Germinal center (tissue), 1 donor: ENCODE measurements at places on chromosomes 6 and 20.

- no peak for DNase-seq
Observed at GRCh38 chr6:43396408-43397149, 27.1 kb upstream of the ZNF318 start.

- no peak for DNase-seq
Observed at GRCh38 chr20:50913690-50914375, 17.4 kb downstream of the ADNP start.

DNA sequence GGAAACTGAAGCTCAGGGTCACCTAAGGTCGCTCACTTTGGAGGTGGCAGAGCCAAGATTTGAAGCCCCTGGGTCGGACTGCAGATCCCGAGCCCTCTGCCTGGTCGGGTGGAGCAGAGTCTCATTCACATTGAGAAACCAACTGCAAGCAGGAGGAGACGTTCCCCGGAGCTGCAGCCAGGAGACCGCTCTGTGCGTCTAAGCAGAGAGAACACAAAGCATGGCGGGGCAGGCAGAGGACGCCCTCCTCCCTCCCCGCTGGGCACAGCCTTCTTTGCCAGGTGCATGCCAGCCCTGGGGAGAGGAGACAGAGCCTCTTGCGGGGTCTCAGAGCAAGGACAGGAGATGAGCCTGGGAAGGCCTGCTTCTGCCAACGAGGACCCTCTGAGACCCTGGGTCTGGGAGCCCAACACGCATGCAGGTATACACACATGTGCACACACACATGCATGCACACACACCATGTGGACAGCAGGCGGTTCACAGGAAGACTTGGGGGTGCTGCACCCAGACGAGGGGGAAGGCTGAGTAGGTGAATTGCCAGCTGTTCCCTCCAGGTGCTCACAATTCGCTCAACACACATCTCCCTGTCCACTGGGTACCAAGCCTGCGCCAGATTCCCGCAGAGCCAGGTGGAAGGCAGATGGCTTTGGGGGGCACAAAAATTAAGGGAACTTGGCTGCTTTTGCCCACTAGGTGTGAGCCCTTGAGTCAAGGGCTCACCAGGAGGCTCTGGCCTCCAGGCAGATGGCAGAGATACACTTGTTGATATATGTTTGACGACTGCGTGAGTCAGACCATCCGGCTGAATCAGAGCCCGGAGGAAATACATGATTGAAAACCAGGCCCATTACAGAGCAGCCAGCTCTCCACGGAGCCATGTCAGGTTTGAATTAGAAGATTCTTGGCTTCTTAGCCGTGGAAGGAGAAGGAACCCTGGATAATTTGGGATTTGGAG lies 5.5 kb upstream of the NTSR1 start:
- no peak for DNase-seq

GRCh38 chr6:136031982-136032381 lies 180.5 kb downstream of the PDE7B start:
- no peak for DNase-seq

DNA sequence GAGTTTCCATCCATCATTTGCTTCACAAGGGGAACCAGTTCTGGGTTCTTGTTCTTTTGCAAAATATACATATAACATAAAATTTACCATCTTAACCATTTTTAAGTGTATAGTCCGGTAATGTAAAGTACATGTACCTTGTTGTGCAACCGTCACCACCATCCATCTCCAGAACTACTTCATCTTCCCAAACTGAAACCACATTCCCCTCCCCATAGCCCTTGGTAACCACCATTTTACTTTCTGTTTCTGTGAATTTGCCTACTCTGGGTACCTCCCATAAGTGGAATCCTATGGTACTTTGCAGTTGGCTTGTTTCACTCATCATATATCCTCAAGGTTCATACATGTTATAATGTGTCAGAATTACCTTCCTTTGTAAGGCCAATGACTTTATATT lies 70.3 kb upstream of the DSP start:
- no peak for DNase-seq

DNA sequence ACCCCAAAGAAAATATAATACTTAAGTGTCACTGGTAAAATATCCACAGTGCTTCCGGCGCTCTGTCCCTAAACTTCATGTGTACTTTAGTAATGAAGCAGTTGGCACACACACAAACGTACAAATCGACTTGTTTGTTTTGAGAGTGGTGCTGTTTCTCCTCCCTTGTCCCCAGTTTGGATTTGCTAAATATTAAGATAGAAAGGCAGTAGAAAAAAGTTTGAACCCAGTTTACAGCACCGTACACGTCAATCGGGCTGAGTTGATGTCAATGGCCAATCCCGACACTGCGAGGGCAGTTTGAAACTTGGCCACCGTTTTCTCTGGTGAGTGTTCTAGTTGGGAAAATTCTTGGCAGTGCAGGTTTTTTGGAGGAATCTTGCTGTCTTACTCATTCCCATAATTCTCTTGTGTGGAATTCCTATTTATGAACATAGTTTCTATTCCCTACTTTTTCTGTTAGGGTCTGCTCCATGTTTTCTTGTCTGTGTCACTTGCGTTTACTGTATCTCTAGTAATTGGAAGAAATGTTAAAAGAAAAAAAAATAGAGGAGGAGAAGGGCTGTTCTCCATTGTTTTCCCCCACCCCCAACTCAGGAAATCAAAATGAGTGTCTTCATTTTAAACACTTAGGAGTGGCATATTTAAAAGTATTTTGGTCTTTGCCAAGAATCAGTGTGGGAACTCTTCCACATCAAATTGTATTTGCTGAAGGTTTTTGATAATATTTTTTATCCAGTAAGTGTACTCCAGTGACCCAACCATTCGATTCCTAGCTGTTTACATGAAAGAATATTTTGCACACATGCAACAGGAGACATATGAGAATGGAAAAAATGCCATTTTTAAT lies 72.3 kb downstream of the OR2B2 start:
- DNase-seq: no peak

DNA sequence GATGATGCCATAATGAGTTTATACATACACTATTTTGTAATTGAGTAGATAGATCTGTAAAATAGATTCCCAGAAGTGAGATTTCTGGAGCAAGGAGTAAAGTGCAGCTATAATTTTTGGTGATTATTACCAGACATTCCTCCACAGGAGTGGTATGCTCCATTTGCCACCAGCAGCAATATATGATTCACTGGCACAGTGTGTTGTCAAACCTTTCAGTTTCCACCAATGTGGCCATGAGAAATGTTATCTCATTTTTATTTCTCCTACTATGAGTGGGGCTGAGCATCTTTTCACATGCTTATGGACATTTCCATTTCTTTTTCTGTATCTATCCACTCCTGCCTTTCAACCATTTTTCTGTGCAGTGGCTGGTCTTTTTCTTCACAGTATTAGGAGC lies 70.5 kb downstream of the GPR63 start:
- DNase-seq: no peak

GRCh38 chr6:166950443-166950821 lies 5.9 kb downstream of the RNASET2 start:
- DNase-seq: peak; percentile 42

GRCh38 chr6:132818404-132819359 lies 4.3 kb downstream of the RPS12 start:
- no peak for DNase-seq

DNA sequence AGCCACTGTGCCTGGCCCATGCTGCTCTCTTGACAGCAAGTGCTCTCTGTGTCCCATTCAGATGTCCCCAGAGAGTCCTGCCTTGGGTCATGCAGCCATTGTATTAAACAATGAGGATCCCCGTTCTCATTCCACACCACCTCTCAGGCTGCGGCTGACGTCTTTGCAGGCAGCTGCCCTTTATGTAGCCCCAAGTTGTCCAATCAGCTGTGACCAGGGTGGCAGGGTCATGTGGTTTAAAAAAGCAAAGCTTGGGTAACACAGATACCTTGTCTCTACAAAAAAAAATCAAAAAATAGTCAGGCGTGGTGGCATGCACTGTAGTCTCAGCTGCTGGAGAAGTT lies 13.2 kb downstream of the GCNT2 start:
- peak; percentile 57 for DNase-seq

- DNase-seq: no peak
Observed at GRCh38 chr6:118559659-118560058, 11.6 kb downstream of the PLN start.

DNA sequence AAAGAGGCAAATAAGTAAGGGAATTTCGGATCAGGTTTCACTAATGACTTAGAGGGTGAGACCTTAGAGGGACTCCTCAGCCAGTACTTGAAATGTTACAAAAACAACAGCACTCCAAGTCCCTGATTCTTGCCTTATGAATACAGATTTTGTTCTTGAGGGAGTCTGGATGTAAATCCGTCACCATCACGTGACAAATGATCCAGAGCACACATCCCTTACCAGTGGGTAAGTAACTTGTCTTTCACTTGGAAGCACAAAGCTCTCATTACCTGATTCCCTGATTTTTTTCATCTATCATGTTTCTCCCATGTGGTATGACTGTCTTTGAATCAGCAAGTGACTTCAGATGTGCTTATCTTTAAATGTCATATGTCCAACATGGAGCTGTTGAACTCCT lies 595.3 kb upstream of the POU3F2 start:
- DNase-seq: no peak
